ENCODE measurements at places on chromosomes 6 and 20.

GRCh38 chr20:2932498-2932897 lies 59.2 kb downstream of the PTPRA start:
- DNase-seq, result no peak

GRCh38 chr20:9236458-9236857 lies 167.6 kb downstream of the PLCB4 start:
- DNase-seq, result no peak

DNA sequence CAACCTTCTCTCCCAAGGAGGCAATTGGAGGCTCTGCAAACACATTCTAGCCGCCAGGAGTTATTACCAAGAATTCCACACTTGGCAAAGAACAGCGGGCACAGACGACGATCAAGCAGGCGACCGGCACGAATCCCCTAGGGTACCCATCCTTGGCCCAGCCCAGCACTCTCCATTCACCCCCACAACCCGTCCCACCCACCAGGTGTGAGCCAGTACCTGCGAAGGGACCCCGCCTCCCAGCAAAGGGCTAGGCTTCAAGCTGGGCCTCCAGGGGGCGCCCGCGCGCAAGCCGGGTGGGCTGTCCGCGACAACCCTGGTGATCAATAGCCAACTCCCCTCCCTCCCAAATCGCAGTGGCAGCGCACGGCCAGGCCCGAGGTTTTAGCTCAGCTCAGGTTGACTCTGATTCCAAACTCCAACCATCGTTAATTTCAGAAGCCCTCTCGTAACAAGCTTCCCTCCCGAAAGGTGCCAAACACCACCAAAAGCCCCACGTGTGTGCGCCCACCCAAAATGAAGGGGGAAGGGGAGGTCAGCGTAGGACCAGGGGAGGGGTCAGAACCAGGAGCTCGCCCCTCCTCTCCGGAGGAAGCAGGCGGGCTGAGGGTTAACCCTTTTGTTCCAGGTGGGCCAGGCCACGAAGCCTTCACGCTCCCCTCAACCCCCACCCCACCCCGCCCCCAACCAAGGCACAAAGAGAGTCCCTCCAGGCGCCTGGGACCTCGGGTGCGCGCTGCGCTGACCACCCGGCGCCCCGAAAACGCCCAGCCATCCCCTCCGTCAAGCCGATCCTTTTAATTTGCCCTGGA lies 2.1 kb downstream of the SALL4 start:
- DNase-seq, result no peak

DNA sequence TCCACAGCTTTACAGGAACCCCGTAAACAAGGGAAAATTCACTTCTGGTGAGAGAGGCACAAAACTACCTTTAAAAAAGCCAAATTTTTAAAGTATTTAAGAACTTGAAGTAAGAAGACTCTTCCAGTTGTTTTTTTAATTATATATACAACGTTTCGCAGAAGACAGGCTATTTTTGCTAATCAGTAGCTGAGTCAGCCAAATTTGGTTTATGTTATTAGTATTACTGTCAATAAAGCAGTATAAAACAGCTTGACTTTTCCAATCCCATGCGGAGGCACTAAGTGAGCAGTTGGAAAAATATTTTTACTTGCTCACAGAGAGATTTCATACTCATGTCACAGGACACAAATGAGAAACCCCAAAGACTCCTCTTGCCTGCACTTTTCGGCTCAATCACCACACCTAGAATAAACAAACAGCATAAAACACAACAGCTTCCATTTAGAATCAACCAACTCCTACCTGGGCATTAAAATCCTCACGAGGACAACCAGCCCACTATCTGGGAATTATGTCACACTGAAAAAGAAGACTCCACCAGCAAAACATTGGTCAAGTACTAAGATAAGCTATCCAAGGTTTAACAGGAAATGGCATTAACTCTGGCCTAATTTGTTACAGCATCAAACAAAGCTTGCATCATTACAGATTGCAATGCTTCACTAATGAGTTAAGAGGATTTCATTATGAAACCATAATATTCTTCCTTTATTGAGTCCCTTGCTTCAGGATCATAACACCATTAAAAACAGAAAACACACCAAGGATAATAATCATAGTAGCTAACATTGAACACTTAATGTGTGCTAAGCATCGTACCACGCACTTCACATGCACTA lies 26.3 kb downstream of the ELOVL5 start:
- no peak for DNase-seq

GRCh38 chr20:19539191-19539590 lies 218.9 kb upstream of the RIN2 start:
- no peak for DNase-seq

DNA sequence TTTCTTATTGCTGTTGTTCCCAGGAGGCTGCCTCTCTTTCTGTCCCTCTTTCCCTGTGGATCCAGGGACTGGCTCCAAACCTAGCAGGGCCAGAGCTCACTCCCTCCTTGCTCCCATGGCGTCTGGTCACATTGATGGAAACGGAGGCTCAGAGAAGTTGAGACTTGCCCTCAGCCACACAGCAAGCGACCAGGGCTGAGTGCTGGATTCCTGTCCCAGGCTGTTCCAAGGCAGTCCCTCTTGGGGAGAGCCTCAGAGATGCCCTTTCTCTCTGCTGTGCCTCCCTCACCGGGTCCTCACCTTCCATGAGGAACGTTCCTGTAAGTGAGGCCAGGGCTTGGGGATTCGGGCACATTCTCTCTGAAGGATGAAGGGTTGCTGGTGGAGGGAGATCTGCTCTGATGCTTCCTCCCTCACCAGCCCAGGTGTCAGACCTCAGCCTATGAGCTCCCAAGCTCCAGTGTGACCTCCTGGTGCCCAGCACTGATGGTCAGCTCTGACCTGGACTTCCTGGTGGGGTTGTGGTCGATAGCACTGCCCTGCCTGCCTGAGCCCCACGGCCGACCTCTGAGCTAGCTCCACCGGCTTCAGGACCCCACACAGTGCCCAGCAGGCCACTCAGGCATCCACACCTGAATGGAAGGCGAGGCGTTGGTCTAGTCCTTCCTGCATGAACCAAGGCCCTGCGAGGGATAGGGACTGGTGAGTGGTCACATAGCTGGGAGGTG lies 26.8 kb downstream of the SUN5 start:
- DNase-seq, result no peak

DNA sequence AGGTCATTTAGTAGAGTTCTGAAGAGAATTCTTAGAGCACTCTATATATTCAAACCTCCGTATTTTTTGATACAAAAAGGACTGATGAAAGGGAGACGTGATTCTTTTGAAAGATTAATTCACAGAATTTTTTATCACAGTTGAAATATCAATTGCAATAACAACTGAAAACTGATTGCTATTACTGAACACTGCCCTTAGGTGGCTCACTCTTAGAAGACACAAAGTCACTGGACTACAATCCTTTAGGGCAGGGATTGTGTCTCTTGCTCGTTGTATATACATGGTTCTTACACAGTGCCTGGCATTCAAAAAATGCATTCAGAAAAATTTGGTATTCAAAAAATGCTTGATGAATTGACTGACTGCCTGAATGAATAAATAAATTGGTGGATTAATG lies 17.1 kb upstream of the CALHM6 start:
- DNase-seq, result peak; percentile 30

- DNase-seq, result peak; percentile 5
These were observed 4.5 kb upstream of the SERINC1 start for GRCh38 chr6:122476131-122476530.

DNA sequence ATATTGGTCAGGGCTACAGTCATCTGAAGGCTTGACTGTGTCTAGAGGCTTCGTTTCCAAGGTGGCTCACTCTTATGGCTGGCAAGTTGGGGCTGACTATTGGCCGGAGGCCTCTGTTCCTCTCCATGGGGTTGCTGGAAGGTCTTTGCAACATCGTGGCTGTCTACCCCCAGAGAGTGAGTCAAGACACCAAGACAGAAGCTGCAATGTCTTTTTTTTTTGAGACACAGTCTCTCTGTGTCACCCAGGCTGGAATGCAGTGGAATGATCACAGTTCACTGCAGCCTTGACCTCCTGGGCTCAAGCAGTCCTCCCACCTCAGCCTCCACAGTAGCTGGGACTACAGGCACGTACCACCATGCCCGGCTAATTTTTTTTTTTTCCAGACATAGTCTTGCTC lies 29.4 kb upstream of the KIF3B start:
- no peak for DNase-seq

DNA sequence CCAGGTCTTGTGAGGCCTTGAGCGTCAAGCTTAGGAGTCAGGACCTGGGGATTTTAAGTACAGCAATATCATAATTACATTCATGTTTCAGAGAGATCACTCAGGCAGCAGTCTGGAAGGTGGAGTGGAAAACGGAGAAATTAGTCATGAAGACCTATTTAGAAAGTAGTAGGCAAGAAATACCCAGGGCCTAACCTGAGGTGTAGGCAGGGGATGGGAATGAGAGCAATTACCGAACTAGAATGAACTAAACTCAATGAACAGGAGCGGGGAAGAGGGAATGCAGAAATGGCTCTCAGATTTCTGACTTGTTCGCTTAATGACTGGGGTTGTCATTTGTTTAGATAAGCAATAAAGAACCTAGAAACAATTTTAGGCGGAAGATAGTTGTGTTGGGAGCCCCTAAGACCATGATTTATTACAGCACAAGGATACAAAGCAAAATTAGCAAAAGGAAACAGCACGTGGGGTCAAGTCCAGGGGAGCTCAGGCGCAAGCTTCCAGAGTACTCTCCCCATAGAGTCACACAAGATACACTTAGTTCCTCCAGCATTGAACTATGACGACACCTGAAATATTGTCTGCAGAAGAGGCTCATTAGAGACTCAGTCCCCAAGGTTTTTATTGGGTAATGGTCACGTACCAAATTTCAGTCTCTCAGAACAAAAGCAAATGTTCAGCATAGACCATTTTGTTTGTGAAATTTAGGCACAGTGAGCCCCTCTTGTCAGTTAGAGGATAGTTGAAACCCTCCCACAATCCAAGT lies 178.8 kb upstream of the AKAP12 start:
- no peak for DNase-seq
